ENCODE measurements at places on chromosomes 3 and 15.

DNA sequence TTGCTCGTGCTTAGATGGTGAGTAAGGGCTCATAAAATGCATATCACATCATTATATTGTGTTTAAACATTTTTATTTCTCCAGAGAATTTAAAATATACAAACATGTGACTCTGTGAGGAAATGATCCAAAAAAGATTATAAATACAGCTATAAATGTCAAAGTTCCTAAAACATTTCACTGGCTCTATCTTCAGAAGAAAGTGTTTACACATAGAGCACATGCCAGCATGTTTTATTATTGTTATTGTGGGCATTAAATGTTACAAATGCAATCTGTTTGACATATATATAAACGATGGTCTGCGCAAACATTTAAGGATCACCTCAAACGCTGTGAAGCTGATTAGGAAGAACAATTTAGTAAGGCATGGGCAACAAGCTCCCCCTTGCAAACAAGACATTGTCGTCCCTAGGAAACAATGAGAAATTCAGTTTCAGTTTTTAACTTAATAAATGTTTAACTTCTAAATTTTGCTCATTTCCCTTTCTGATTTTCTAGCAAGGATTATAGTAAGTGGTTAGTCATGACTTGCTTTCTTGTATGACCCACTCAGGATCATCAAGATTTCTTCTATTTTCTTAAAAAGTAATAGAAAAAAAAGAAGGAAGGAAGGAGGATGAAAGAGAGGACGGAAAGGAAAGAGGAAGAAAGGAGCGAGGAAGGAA is 207.5 kb downstream of the SATB1 start:
- no peak for DNase-seq

- no peak for DNase-seq
These were observed 9.2 kb upstream of the EHD4 start for GRCh38 chr15:41981371-41982132.

- no peak for DNase-seq
These were observed 234.1 kb downstream of the OPA1 start for GRCh38 chr3:193827040-193827669.

DNA sequence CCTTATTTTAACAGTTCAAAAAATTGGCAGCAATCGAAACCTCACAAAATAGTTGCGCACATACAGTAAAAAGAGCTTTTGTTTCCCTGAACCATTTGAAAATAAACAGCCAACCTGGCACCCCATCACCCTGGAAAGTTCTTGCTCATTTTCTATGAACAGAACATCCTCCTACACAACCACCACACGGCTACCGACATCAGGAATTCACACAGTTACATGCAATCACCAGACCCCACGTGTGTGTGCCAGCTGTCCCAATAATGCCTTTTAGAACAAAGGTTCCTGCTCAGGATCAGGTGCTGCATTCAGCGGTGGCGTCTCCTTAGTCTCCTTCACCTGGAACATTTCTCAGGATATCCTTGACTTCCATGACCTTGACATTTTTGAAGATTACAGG is 186.5 kb downstream of the KLF13 start:
- no peak for DNase-seq

Data from stimulated activated CD8-positive, alpha-beta memory T cell treated with anti-CD3 and anti-CD28 coated beads, Interleukin-4, amount 100 ng/mL, for 4 hours (primary cell).